Pericardium fibroblast (primary cell): ENCODE measurements at places on chromosomes 6 and 20. TPM values are rescaled to one million over a fixed set of nuclear protein-coding genes. Genes with fewer than 3 reads are reported as not detected.

DEFB124 gene
- total RNA-seq: 2.1 TPM in 1 of 2 replicates, not detected in the other

DDX43 gene
- total RNA-seq: 0.09 and 0.70 TPM in 2 replicates

CST4 gene
- total RNA-seq: not detected in 2 replicates

AHCY gene
- 121 and 122 TPM in 2 replicates for total RNA-seq

CLPSL1 gene
- total RNA-seq: not detected in 2 replicates

NRSN1 gene
- not detected in 2 replicates for total RNA-seq

CST8 gene
- total RNA-seq: not detected in 2 replicates

EYS gene
- not detected in 2 replicates for total RNA-seq

AGER gene
- total RNA-seq: 0.43 and 0.82 TPM in 2 replicates

NFATC2 gene
- under 0.01 TPM in 1 of 2 replicates, not detected in the other for total RNA-seq

SLC16A10 gene
- total RNA-seq: not detected in 2 replicates

ARMC12 gene
- 0.43 TPM in 1 of 2 replicates, not detected in the other for total RNA-seq

BMP5 gene
- 0.17 TPM in 1 of 2 replicates, not detected in the other for total RNA-seq

WFDC10B gene
- not detected in 2 replicates for total RNA-seq

MYBL2 gene
- 2.6 and 2.7 TPM in 2 replicates for total RNA-seq

PDE7B gene
- 7.5 and 7.7 TPM in 2 replicates for total RNA-seq
